ENCODE measurements at places on chromosomes 1 and 21.

- DNase-seq, result no peak
Measured at GRCh38 chr1:93471911-93472310, 24.0 kb downstream of the FNBP1L start.

GRCh38 chr1:241957692-241958494 lies at the start of gene BECN2:
Gene BECN2, plus strand, starts transcription at chr1:241957767. Its CDS starts 0 bp downstream, at chr1:241957767.
- DNase-seq, result no peak

DNA sequence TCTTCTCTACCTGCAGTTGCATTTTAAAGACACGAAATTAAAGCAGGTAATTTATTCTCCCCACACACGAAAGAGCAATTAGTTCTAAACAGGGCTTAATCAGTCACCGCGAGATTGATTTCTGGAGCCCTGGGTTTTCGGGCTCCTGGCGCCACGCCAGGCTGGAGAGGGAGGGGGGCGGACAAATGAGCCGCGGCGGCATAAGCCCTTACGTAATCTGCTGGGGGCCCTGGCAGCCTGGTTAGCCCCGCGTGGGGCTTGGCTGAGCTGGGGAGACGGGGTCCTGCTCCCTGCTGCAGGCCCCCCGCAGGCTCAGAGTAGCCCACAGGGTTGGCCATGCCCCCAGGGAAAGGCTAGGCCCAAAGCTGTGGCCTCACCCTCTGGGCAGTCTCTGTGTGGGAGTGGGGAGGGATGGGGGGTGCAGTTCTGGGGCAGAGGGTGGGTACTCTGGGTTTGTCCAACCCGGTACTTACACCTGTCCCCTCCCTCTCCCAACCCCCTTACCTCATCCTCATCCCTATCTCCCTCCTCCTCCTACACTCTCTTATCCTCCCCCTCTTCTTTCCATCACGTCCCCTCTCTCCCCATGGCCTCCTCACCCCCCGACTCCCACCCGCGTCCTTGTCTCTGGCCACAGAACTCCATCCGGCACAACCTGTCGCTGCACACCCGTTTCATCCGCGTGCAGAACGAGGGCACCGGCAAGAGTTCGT lies 19.9 kb downstream of the FOXO6 start:
- no peak for DNase-seq

DNA sequence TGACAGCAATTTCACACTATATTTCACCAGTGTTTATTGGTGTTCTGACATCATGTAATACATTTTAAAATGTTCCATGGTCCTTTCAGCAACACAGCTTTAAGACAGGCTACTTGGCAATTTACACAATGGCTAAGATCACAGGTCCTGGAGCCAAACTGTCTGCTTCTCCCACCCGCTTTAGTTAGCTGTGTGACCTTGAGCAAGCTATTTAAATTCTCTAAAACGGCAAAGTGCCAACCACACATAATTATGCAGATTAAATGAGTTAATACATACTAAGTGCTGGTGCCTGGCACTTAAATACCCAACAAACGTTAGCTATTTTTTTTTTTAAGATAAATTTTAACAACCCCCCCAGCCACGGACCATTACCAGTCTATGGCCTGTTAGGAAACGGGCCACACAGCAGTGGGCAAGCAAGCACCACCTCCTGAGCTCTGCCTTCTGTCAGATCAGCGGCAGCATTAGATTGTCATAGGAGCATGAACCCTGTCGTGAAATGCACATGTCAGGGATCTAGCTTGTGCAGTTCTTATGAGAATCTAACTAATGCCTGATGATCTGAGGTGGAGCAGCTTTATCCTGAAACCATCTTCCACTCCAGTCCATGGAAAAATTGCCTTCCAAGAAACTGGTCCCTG lies 26.9 kb downstream of the SOD1 start:
- DNase-seq, result no peak

GRCh38 chr1:29410476-29410875 lies 174.2 kb downstream of the PTPRU start:
- DNase-seq, result no peak

- no peak for DNase-seq
Measured at GRCh38 chr1:221693087-221693486, 48.8 kb downstream of the DUSP10 start.

- no peak for DNase-seq
Measured at GRCh38 chr1:204340081-204340889, 19.4 kb downstream of the PLEKHA6 start.

DNA sequence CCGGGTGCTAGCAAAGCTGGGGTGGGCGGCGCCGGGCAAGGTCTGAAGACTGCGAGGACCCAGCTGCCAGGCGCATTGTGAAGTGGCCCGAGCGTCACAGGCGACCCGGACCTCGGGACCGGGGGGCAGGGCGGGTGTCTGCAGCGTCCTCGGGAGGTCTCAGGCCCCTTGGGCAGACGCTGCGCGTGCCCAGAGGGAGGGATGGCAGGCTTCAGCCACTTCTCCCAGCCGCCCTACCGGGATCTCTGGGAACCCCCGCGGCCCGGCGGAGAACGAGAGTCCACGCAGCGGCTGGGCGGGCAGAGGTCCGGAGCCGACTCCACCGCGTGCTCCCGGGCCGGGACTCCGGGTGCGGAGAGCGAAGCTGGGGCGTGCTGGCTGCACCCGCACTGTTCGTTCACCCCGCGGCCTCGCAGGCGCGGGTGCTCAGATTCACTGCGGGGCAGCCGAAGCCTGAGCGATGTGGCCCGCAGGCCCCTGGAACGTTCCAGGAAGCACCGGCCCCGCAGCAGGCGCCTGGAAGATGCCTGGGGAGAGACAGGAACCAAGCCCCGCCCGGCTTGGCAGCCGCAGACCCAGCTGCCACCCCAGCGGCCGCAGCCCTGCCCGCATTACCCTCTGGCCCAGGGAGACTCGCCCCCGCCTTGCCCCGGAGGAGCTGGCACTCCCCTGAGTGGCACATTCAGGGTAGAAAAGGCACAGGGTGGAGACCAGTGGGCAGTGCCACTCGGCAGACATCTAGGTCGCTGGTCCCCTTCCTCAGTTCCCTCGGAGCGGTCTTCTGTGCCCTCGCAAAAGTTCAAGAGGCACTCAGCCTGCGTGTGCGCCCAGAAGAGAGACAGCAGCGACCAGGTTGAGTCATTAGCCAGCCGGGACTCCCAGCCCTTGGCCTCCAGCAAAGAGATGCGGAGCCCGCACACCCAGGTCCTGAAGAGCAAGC lies at the start of gene CCDC185:
Gene CCDC185, plus strand, starts transcription at position 141 of the 940 bp plus-strand sequence. Its CDS starts 61 bp downstream, at position 202.
- DNase-seq, result no peak

- no peak for DNase-seq
Measured at GRCh38 chr1:192741095-192741494, 67.7 kb upstream of the RGS2 start.

DNA sequence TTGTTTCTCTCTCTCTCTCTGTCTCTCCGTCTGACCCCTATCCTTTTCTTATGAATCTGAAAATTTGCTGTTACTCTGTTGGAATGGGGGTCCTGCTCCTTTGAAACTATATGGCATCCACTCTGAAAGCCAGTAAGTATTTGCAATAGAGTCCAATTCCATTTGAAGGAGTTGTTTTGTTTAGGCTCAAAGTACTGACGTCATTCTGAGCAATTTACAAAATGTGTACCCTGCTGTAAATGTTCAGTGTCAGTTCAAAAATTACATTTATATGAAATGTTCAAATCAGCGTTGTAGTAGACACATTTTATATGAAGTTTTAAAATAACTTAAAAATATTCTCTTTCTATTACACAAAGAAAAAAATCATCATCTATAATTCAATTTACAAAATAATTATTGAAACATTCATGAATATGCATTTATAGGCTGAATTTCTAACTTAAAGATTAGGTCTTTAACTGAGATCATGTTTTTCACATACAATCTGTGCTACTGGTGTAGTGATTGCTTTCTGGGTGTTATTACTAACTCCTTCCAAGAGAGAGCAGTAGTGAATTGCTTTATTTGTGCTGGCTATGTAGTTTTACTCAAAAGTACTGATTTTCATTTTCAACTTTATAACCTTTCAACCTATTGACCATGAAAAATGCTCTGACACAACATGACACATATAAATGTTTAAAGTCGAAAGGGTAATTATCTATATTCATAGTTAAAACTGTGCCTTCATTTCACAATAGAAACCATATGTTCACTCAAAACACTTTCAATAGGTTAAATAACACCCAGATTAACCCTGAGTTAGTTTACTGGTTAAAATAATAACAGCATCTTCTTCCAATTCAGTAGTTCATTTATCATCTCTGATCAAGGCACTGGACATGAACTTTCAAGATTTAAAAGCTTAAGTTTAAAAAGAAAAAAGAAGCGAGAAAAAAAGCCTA lies 253.1 kb upstream of the ADGRL4 start:
- DNase-seq, result no peak

GRCh38 chr21:42535602-42536171 lies 22.0 kb downstream of the SLC37A1 start:
- no peak for DNase-seq

- DNase-seq, result no peak
Measured at GRCh38 chr1:14970115-14970798, 183.3 kb upstream of the TMEM51 start.

DNA sequence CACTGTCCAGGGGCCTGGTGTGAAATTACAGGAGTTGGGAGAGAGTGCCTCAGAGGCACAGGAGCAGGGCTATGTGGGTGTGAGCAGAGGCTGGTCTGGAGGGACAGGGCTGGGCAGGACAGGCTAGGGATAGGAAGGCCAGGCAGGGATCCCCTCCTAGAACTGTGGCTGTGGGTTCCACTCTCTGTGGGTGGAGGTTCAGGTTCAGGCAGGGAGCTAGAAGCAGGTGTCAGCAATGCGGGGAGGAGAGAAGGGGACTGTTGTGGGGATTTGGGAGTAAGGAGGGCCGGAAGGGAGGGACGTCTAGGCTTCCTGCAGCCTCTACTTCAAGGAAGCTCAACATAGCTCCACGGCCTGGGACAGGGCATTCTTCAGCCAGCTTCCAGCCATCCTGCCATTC lies 8.3 kb upstream of the GPR61 start:
- DNase-seq, result no peak

GRCh38 chr21:37984416-37984815 lies 68.2 kb upstream of the KCNJ6 start:
- no peak for DNase-seq

- no peak for DNase-seq
Measured at GRCh38 chr1:61490924-61491323, 234.0 kb downstream of the TM2D1 start.
